Glomerular endothelial cell (primary cell): ENCODE measurements at places on chromosomes 16 and 17. TPM values are rescaled to one million over a fixed set of nuclear protein-coding genes. Genes with fewer than 3 reads are reported as not detected.

OR1D2 gene
- not detected in 2 replicates for total RNA-seq

MARVELD3 gene
- total RNA-seq = 0.12 TPM in 1 of 2 replicates, not detected in the other

DNA sequence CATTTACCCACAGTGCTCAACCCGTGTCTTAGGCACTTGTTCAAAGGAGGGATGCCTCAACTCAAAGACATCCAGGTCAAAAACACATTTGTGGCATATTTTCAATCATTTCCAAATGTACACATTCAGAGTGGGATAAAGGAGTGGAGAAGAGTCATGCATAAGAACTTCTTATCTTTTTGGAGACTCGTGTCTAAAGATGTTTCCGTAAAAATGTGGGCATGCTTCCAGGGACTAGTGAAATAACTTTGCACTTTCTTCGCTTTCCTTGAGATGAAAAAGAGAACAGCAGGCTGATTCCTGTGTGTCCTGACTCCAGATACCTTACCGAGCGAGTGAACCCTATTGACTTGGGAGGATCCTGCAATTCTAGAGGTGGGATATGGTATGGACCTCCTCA lies 256.6 kb upstream of the KCNJ16 start:
- no peak for DNase-seq

DNA sequence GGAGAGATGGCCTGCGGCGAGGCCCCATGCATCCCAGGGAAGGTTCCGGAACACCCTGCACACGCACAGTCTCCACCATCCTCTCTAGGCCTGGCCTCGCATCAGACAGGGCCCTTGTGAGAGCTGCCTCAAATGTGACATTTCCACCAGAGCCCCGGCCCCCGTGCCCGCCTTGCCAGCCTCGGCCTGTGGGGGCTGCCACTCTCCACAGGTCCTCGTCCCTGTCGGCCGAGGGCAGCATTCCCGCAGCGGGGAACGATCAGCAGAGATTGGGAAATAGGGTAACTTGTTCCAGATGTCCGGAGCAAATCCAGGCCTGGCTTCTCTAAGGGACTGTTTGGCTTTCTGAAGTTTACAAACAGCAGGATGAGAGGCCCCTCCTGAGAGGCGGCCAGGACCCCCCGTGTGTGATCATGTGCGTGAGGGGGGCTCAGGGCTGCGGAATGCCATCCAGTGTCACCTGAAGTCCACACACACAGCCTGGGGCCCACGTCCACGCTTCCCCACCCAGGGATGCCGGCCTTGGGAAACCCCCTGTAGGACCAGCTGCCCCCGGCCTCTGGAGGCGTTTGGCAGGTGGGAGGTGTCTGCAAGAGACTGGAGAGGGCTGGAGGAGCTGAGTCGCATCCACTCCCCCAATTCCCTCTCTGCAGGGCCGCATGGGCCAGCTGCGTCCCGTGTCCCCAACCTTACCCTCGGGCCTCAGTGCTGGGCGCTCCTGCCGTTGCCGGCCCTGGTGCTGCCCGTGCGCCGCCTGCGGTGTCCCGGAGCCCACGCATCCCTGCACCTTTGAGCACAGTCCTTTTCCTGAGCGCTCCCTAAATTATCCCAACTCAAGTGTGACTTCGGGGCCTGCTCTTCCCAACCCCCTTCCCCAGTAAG lies 70.4 kb downstream of the ZDHHC7 start:
- no peak for DNase-seq

GRCh38 chr17:50375858-50376538 lies 3.0 kb downstream of the EME1 start:
- DNase-seq = no peak

DNA sequence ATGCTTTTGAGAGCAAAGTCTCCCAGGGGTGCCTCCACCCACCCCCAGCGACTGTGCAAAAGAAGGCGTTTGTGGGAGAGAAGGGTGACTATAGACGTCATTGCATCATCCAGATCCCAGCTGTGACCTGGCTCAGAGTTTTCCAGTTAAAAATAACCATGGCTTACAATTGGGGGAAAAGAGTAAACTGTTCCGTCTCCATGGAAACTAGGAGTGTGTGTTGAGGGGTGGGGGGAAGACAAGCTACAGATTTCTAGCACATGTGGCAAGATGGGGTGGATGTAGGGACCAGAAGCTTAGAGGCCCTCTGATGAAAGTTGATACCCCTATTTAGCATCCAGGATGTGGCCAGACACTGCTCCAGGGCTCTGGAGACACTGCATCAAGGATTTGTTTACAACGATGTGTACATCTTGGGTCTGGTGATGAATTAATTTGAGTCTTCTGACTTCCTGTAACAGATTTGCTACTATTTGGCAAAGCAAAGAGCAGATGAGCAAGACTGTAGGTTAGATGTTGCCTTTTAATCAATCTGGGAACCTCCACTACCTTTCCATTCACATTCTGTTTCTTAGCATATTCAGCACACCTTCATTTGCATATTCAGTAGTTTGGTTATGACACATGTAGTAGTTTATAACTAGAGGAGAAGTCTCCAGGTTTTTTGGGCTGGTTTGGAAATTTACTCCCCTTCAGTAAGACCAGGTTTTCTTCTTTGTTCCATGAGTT lies 6.2 kb upstream of the DUSP14 start:
- no peak for DNase-seq

DNA sequence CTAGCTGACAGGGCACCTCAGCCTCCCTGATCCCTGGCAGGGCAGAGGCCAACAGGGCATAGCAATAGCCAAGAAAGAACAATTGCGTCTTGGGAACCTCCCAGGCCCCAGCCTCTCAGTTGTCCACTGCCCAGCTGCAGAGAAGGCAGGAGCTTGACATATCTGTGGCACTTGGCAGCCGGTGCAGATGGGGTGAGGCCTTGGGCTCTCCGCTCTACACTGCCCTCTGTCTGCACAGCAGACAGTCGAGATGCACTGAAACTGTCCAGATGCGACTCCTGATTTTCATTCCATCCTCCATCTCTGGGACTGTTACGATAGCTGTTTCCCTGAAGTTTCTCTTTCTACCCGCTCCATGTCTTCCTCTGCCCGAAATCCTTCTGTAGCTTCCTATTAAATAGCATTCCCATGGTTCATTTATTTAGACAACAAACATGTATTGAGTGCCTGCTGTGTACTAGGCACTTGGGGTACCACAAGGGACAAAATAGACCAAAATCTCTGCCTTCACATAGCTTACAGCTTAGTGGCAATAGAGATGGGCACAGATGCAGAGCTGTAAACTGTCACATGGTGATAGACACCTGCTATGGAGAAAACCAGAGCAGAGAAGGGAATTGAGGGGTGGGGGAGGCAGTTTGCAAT lies 3.3 kb downstream of the POLR3E start:
- DNase-seq = no peak

DNA sequence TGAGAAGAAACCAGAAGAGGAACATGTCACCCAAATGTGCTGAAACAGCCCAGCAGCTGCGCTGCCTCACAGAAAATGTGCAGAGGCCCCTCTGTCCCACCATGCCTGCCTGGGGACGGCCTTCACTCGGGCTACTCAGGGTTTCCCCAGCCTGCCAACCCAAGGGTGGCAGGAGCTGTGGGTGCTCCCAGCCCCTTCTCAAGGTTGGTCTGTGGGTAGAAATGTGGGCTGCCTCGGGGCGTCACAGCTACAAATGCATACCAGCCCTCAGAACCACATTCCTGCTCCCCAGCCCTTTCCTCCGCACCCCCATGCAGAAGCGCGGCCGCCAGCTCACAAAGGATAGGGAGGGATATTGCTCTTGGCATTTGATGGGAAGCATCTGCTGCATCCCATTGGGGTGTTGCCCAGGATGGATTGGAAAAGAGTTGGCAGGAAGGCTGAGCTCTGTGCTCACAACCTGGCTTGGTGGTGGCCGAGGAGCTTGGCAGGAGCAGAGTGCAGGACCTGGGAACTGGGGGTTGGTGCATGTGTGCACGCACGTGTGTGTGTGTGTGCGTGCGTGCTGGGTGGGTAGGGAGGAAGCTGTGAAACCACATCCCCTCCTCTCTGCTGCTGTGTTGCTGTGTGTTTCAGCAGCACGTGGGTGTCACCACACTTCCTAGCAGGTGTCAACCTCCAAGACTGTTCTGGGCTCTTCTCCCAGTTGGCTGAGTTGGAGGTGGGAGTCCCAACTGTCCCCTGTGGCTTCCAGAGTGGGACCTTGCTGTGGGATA lies 304.4 kb downstream of the SEC14L1 start:
- DNase-seq = no peak

DNA sequence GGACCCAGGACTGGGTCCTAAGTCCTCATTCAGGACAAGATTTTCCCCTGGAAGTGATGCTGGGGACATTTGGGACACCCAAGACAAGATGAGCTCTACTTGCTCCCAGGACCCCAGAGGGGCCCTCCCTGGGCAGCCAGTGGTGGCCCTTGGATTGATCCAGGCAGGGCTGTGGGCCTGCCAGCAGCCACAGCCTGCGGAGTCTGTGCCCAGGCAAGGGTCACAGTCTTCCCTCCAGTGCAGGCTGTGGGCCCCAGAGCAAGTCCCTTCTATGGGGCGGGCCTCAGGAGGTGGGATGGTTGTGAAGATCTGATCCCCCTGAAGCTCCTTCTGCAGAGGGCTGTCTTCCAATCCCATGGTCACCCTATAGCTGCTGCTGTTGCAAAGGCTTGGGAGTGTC lies 12.6 kb downstream of the CA7 start:
- DNase-seq = no peak

DNA sequence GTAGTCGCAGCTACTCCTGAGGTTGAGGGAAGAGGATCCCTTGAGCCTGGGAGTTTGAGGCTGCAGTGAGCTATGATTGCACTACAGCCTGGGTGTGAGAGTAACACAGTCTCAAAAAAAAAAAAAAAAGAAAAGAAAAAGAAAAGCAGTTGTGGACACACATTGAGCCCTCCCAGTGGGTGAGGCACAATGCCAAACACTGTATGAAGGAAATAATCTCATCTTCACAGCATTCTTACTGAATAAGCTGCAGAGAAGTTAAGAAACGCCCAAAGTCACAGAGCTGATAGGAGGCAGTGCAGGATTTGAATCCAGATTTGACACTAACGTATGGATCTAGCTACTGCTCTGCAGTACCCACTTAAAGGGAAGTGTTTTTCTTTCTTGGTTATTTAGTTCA lies 5.9 kb upstream of the LYZL6 start:
- no peak for DNase-seq
